Stimulated activated CD8-positive, alpha-beta memory T cell treated with anti-CD3 and anti-CD28 coated beads, Interleukin-15, amount 100 ng/mL, for 4 hours (primary cell): ENCODE measurements at places on chromosomes 12 and 14.

DNA sequence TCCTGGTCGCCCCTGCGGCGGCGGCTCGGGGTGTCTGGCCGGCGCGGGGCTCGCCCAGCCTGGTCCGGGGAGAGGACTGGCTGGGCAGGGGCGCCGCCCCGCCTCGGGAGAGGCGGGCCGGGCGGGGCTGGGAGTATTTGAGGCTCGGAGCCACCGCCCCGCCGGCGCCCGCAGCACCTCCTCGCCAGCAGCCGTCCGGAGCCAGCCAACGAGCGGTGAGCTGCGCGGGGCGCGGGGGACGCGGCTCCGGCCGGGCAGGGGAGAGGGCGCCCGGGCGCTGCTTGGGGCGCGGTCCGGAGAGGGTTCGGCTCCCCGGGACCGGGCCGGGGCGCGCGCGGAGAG is at the start of gene LGALS3:
TSS of gene LGALS3 (plus strand) at position 167 of the 342 bp plus-strand sequence. CDS start 8,122 bp downstream, outside the sequence.
- DNase-seq, result no peak

- no peak for DNase-seq
Measured at GRCh38 chr14:74649167-74649566, 37.1 kb upstream of the LTBP2 start.

GRCh38 chr12:112759786-112760185 is 31.8 kb upstream of the RPH3A start:
- no peak for DNase-seq

DNA sequence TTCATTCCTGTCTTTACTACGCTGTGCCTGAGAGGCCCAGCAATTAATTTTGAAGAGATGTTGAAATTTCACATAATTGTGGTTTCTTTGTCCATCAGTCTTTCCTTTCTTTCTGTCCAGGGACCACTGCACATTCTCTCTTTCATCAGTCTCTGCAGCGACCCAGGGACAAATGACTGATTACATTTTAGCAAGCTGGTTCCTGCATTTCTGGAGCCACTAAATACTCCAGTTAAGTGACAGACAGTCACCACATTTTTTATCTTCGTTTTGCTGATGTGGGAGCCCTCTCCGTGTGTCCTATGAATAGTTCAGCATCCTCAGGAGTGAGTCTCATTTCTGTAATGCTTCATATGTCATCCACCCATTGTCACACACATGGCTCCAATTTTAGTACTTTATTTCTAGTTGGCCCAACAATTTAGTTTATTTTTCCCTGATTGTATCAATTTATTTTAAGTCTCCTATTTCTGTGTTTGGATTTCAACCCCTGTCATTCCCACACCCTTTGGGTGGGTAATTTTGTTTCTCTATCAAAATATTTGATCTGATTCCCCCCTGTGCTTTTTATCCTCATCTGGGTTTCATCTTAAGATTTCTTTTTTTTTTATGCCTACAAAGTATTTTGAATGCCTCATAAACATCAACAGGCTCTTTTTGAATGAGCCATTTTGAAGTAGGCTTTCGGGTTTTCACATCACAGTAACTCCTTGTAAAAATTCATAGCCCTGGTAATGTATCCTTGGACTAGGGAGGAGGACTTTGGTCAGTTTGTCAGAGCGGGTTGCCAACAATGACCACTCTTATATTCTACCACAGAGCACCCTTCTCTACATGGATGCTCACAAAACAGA is 1196.5 kb downstream of the GALC start:
- no peak for DNase-seq

DNA sequence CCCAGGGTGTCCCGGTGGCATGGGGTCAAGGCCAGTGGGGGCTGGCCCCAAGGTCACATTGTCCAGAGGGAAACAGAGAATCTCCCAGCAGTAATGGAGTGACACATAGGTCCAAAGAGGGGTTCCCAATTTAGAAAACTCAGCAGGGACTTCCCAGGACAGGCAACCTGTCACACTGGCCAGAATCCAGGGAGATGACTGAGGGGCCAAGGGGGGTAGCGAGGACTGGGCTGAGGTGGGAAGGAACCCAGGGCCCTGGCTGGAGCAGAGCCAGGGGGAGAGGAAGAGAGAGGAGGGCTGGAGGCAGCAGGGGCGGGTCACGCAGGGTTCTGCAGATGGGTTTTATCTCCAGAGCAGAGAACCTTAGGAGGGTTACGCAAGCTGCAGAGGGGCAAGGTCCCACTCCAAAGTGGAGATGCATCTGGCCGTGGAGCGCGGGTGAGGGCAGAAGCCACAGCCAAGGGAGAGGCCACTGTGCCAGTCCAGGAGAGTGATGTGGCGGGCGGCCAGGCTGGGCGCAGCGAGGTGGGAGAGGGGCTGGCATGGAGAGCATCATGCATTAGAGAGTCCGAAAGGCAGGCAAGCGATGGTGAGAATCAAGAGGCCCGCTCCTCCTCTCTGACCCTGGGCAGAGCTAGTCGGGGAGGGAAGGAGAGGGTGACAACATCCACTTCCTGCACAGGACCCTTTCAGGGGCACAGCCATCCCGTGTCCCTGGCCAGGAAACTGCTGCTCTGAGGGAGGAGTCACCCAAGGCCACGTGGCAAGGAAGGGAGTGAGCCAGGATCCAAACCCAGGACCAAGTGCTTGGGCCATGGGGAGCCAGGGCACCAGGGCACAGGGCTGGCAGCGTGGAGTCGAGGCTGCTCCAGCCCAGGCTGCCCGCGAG is 29.0 kb downstream of the NCOR2 start:
- DNase-seq, result no peak

GRCh38 chr14:69615121-69615495 is 3.7 kb downstream of the SUSD6 start:
- no peak for DNase-seq

GRCh38 chr12:108711489-108712164 is 19.7 kb downstream of the CORO1C start:
- no peak for DNase-seq

- DNase-seq, result no peak
Measured at GRCh38 chr12:81874166-81874565, 115.0 kb upstream of the PPFIA2 start.

DNA sequence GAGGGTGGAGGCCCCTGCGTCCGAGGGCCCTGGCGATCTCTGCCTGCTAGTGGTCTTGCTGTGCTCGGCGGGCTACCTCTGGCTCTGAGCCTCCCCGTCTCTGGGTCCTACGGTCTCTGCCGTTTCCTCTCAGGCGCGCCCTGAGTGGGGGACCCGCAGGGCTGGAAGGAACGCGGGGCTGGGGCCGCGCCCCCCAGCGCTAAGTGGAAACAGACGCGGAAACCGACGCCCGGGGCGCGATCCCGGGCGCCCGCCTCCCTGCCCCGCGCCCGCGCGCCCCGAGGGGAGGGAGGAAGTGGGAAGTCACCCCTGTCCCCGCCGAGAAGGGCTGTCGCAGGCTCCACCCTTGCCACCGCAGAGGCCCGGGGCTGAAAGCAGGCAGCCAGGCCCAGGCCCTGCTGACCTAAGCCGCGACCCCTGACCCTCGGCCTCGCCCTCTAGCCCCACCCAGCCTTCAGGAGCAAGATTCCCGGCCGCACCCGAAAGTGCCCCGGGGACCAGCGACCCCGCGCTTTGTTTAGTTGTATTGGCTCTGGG is 831 bp downstream of the CRIP1 start:
- no peak for DNase-seq

- no peak for DNase-seq
Measured at GRCh38 chr12:132115500-132115899, 28.6 kb downstream of the DDX51 start.

GRCh38 chr14:103137689-103138300 is 14.5 kb downstream of the TNFAIP2 start:
- DNase-seq, result no peak

- no peak for DNase-seq
Measured at GRCh38 chr12:75823475-75823874, 208.1 kb downstream of the PHLDA1 start.

- DNase-seq, result no peak
Measured at GRCh38 chr14:64191756-64192155, 102.4 kb downstream of the ESR2 start.

DNA sequence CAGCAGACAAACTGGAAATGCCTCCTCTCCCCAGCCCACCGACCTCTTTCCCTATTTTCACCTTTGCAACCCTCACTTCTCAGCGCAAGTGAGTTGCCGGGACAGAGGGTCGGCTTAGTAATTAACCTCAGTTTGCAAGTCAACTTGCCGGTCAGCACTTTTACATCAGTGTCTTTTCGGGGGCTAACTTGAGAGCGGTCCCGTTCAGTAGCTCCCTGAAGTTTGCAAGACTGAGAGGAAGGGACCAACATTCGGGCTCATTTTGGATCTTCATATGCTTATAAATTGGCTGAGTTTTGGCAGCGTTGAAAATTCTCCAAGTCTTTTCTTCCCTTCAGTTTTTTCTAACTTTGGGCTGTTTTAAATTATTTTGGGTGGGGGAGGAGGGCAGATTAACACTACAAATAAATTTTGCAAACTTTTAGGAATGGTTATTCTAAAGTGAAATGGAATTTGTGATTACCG is 846 bp downstream of the BRMS1L start:
- no peak for DNase-seq

GRCh38 chr12:65894088-65894487 is 69.8 kb downstream of the HMGA2 start:
- no peak for DNase-seq

- no peak for DNase-seq
Measured at GRCh38 chr14:50794068-50794645, 36.8 kb downstream of the NIN start.

GRCh38 chr12:47156167-47156736 is 76.5 kb upstream of the AMIGO2 start:
- no peak for DNase-seq

DNA sequence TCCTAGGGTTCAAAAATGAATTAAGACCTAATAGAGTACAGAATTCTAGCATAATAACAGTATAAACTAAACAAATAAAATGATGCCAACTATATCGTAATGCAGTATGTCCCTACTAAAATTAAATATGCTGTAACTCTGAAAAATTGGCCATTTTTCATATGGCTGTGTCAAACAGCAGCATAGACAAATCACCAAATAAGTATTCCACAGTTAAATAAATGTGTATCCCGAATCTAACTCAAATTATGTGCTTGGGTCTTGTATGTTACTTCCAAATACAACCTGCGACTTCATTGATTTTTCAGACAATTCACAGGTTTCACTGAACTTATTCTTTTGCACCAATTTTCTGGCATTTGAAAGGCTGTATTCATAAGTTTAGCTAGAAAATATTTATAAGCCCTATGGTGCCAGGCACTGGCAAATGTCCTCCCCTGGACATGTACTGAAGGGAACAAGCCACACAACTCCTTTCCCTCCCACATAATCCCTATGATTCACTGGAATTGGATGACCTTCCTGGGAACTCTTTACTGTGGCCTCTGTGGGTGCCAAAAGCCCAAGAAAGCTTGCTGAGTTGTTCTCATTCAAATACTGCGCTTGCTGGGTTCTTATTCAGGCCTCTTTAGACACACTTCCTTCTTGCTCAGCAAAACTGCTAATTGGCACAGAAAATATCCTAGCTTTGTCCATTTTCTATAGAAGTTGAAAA is 108.8 kb downstream of the KITLG start:
- DNase-seq, result no peak

GRCh38 chr12:68854078-68854468 is 46.1 kb downstream of the MDM2 start:
- DNase-seq, result no peak

DNA sequence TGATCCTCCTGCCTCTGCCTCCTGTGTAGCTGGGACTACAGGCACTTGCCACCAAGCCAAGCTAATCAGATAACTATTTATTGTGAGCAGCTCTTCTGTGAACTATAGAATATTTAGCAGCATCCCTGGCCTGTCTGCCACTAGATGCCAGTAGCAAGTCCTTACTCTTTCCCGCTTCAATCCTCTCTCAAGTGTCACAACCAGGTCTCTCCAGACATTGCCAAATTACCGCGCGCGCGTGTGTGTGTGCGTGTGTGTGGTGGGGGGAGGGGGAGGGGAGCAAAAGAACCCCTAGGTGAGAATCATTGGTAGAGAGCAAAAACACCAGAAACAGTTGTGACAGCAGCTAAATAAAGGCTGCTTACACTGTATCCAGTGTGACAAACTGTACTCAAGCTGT is 49.9 kb downstream of the PPP2R5E start:
- no peak for DNase-seq

DNA sequence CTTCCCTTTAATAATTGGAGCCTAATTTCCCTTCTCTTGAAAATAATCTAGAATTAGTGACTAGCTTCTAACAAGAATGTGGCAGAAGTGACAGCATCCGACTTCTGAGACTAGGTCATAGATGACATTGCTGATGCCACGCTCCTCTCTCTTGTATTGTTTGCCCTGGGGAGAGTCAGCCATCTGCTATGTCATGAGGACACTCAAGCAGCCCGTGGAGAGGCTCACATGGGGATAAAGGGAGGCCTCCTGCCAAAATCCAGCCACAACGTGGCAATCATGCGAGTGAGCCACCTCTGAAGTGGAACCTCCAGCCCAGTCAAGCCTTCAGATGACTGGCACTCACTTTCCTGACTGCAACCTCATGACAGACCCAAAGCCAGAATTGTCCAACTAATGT is 54.2 kb upstream of the LRRK2 start:
- no peak for DNase-seq

DNA sequence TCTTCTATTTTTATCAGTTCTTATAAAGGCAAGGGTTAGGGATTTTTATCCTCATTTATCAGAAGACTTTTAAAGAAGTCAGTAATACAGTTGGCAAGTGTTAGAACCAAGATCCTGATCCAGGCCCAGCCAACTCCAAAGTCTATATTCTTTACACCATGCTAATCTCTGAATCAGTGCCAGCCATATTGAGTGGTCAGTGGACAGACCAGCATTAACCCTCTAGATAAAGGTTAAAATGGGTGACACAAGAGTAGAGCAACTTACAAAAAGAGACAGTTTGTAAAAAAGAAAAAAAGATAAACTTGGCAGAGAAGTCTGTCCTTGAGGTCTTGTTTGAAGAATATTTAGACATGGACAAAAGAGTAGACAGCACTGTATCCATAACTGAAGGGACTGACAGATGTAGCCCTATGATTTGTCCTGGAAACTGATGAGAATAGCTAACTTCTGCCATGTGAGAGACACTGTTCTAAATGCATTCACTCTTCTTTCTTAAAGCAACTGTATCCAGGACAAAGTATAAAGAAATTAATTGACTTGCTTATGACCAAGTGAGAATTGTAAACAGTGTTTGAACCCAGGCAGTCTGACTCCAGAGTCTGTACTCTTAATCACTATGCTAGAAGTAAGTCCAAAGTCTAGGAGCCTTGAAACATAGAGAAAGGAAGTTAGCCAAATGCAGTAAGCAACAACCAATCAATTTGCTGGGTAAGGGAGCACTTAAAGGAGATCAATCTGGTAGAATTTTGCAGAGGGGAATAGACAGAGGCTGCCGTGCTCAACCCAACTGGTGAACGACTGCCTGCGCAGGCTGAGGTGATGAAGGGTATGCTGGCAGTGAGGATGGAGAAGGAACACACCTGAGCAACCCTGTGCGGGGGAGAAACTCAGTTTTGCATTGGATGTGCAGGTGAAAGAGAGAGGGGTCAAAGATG is 103.7 kb downstream of the TTC6 start:
- no peak for DNase-seq

DNA sequence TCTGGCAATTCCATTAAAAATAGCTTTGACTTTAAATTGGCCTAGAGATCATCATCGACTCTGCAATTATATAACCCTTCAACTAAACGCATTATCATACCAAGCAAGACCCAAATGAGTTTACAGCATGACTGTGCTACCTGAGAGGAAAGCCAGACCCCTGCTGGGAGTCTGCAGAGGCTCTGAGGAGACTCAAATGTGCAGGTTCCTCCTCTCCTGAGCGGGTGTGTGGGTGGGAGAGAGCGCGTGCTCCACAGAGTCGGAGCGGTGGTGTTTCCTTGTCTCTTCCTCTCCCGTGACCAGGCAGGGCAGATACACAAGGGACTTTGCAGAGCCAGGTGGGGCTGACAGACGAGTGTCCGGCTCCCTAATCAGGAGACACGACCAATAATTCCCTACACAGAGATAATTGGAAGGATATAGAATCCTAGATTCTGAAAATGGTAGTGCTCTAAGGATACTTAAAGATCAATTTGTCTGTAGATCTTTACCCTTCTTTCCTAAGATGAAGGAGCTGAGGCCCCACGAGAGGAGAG is 74.1 kb downstream of the SLC8A3 start:
- no peak for DNase-seq
